ENCODE measurements at places on chromosomes 12 and 14.

- H3K4me3 ChIP-seq, result peak overlapping the region; percentile 53
- no peaks in the 10 kb centered on the region for H3K4me1 ChIP-seq
- H3K36me3 ChIP-seq, result no peaks in the 10 kb centered on the region
- H3K27ac ChIP-seq, result no peak overlapping the region
- no peak for DNase-seq
These were observed 329.6 kb downstream of the TMTC2 start for GRCh38 chr12:83016218-83016835.

DNA sequence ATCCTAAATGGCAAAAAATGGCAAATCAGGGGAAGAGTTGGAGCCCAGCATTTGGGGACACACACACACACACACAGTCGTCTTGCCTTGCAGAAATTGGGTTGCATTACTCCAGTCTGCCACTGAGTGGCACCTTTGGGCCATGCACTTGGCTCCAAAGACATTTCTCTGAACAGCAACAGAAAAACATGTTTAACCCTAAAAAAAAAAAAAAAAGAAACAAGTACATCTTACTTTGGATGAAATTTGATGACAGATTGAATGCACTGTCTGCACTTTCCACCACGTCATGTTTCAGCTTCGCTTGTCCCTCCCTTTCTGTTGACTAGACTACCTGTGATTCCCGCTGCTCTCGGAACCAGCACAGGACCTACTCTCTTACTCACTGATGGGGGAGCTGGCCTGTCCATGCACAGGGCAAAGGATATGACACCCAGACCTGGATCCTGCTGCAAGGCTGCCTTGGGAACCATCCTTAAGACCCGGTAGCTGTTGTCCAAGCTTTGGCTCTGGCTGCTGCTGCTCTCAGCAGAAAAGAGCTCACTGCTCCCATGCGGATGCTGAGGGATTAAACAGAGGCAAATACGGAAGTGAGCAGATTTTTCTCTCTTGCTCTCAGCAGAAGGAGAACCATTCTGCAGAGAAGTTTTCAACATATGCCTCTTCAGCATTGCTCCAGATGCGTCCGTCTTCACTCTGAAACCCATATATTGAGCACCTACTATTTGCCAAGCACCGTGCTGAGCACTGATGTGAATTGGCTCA, 376.8 kb downstream of the DPF3 start:
- no peak for DNase-seq
- no peaks in the 10 kb centered on the region for H3K27me3 ChIP-seq
- H3K4me3 ChIP-seq, result peak overlapping the region; percentile 37

DNA sequence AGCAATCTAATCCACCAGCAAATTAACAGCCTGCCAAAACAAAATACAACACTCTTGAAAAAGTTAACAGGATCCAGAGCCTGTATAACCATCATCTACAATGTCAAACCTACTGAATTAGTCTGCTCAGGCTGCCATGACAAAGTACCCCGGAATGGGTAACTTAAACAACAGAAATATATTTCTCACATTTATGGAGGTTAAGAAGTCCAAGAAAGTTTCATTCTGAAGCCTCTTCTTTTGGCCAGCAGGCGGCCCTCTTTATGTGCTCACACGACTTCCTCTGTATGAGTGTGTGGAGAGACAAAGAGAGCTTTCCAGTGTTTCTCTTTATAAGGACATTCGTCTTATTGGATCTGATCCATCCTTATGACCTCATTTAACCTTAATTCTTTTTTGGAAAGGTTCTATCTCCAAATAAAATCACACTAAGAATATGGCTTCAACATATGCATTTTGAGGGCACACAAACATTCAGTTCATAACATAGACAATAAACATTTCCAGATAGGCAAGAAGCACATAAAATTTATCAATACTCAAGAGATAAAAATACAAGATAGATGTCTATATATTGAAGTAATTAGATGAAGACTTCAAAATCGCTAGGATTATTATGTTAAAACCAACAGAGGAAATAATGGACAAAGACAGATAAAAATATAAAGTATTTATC, 5.9 kb upstream of the RERG start:
- H3K27me3 ChIP-seq, result no peaks in the 10 kb centered on the region
- no peak overlapping the region for H3K27ac ChIP-seq
- no peak overlapping the region for H3K4me3 ChIP-seq
- peaks cover 14% of the 10 kb centered on the region for H3K4me1 ChIP-seq

- H3K4me1 ChIP-seq, result peaks cover 16% of the 10 kb centered on the region
- no peak for DNase-seq
- no peaks in the 10 kb centered on the region for H3K27me3 ChIP-seq
- H3K27ac ChIP-seq, result no peak overlapping the region
- no peaks in the 10 kb centered on the region for H3K36me3 ChIP-seq
- H3K4me3 ChIP-seq, result no peak overlapping the region
These were observed 169.4 kb downstream of the FOXN3 start for GRCh38 chr14:89247457-89248122.

GRCh38 chr14:103889313-103890051, 38.8 kb upstream of the TDRD9 start:
- no peak overlapping the region for H3K27ac ChIP-seq
- H3K4me1 ChIP-seq, result no peaks in the 10 kb centered on the region
- no peaks in the 10 kb centered on the region for H3K27me3 ChIP-seq
- DNase-seq, result no peak

- H3K4me1 ChIP-seq, result no peaks in the 10 kb centered on the region
- DNase-seq, result no peak
- no peak overlapping the region for H3K4me3 ChIP-seq
- no peaks in the 10 kb centered on the region for H3K36me3 ChIP-seq
These were observed 80.9 kb upstream of the OTX2 start for GRCh38 chr14:56891226-56891625.

DNA sequence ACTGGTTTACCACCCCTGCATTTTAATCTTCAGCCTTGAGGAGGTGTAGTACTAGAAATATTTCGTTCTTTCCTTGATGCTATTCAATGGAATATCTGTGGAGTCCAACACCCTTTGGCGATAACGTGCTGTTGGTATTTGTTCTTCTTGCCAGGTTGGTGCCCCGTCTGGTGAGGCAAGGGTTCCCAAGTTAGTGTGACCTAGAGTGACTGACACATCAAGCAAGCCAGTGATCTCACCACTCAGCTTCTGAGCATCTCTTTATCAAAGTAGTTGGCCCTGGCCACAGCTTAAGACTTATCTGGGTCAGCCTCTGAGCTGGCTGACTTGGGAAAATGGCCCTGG, 60.2 kb downstream of the PLXNC1 start:
- H3K36me3 ChIP-seq, result no peaks in the 10 kb centered on the region
- no peak for DNase-seq
- peak overlapping the region; percentile 52 for H3K4me3 ChIP-seq
- H3K4me1 ChIP-seq, result peaks cover 14% of the 10 kb centered on the region

- H3K27me3 ChIP-seq, result no peaks in the 10 kb centered on the region
- DNase-seq, result no peak
- no peaks in the 10 kb centered on the region for H3K36me3 ChIP-seq
- no peaks in the 10 kb centered on the region for H3K4me1 ChIP-seq
These were observed 938.8 kb upstream of the FBXO33 start for GRCh38 chr14:40371011-40371410.
